ENCODE measurements at places on chromosomes 13 and 19.

DNA sequence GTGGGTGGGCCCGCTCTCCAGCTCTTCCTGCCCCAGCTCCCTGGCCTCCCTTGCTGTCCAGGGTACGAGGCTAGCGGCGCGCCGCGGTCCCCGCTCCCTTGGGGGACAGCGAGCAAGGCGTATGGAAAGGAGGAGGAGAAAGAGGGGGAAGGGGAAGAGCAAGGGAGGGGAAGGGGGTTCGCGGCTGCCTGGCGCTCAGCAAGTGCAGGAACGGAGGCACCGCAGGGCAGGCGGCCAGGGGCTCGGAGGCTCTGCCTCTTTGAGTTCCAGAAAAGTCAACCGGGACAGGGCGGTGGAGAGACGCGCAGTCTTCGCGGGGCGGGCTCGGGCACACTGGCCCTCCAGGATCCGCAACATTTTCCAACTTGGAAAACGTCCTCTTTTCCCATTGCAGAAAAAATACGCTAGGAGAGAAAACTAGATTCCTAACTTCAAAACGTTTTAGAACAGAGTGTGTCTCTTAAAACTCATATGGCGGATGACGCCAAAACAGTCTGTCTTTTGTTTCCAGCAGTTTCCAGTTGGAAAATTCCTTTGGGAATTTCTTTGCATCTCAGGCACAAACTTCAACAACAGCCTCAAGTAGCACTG is 23.1 kb upstream of the TNFRSF19 start:
- no peak for DNase-seq

- DNase-seq, result no peak
Observed at GRCh38 chr13:33918199-33918932, 100.4 kb downstream of the RFC3 start.

- DNase-seq, result no peak
Observed at GRCh38 chr19:44666852-44667556, 4.3 kb upstream of the CEACAM19 start.

DNA sequence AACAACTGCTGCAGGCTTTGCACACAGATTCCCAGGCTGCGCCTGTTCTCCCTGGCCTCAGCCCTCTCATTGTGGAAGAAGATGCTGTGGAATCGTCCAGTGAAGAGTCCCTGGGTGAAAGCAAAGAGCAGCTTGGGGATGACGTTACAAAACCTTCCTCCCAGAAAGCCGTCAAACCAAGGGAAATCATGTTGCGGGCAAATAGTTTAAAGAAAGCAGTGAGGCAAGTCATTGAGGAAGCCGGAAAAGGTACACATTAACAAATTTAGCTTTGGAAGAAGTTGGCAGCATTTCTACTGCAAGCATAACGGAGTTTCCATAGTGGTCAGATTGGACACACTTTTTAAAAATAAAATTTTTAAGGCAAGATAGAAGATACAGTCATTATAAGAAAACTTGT is 82.9 kb upstream of the AKAP11 start:
- DNase-seq, result no peak

GRCh38 chr13:30743319-30744055 is 8.1 kb downstream of the ALOX5AP start:
- DNase-seq, result no peak

- DNase-seq, result no peak
Observed at GRCh38 chr13:49183672-49184325, 36.3 kb upstream of the MLNR start.

GRCh38 chr19:3163230-3163886 is 15.2 kb upstream of the S1PR4 start:
- DNase-seq, result no peak

DNA sequence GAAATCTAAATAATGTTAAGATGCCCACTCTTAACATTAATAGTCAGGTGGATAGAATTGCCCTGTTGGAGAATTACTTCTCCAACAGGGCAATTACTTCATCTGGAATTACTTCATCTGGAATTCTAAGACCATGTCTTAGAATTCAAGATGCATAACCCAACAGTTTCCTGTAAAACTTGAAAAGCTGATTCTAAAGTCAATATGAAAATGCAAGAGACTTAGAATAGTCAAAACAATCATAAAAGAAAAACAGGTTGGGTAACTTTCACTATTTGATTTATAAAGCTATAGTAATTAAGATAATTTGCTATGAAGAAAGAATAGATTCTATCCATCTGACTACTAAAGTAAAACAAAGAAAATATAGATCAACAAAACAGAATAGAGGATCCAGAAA is 75.2 kb downstream of the ABCC4 start:
- DNase-seq, result no peak

GRCh38 chr19:55486043-55486970 is 1.3 kb downstream of the NAT14 start:
- DNase-seq, result no peak

- DNase-seq, result no peak
Observed at GRCh38 chr13:102709536-102709935, 14.7 kb upstream of the METTL21C start.

DNA sequence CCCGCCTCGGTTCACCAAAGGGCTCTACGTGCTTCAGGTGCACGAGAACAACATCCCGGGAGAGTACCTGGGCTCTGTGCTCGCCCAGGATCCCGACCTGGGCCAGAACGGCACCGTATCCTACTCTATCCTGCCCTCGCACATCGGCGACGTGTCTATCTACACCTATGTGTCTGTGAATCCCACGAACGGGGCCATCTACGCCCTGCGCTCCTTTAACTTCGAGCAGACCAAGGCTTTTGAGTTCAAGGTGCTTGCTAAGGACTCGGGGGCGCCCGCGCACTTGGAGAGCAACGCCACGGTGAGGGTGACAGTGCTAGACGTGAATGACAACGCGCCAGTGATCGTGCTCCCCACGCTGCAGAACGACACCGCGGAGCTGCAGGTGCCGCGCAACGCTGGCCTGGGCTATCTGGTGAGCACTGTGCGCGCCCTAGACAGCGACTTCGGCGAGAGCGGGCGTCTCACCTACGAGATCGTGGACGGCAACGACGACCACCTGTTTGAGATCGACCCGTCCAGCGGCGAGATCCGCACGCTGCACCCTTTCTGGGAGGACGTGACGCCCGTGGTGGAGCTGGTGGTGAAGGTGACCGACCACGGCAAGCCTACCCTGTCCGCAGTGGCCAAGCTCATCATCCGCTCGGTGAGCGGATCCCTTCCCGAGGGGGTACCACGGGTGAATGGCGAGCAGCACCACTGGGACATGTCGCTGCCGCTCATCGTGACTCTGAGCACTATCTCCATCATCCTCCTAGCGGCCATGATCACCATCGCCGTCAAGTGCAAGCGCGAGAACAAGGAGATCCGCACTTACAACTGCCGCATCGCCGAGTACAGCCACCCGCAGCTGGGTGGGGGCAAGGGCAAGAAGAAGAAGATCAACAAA is 2.6 kb downstream of the PCDH17 start:
- DNase-seq, result no peak

GRCh38 chr19:10292789-10293636 is 3.3 kb downstream of the ICAM5 start:
- no peak for DNase-seq

DNA sequence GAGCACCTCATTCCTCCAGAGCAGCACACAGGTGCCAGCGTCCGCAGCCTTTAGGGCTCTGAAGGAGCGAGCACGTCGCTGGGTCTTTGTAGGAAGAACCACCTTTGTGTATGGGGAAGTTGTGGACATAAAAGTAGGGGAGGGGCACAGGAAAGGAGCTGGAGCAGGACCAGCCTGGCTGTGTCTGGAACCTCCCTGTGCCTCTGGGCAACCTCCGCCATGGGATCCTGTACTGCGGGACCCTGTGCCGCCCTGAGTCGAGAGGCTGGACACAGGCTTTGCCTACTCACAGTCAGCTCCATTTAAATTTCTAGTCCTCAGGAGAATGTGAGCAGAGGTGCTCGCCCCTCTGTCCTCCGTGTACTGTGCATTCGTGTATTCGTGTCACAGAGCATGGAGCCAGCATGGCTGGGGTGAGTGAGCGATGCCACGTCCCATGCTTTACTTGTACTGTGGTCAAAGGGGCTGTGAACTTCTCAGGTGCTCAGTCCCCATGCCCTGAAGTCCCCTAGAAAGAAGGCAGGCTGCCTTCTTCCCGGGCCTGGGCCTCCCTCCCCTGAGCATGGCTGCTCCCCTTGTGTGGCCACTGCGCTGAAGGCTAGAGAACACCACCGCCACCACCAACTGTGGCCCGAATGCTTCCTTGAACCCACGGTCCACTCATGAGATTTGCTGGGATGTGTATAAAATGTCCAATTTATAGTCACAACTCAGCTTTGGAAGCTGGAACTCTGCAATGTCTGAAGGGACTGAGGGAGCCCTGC is 99.9 kb downstream of the TEX29 start:
- no peak for DNase-seq

All from NCI-H187 (cell line).